ENCODE measurements at places on chromosomes 6 and 20.

DNA sequence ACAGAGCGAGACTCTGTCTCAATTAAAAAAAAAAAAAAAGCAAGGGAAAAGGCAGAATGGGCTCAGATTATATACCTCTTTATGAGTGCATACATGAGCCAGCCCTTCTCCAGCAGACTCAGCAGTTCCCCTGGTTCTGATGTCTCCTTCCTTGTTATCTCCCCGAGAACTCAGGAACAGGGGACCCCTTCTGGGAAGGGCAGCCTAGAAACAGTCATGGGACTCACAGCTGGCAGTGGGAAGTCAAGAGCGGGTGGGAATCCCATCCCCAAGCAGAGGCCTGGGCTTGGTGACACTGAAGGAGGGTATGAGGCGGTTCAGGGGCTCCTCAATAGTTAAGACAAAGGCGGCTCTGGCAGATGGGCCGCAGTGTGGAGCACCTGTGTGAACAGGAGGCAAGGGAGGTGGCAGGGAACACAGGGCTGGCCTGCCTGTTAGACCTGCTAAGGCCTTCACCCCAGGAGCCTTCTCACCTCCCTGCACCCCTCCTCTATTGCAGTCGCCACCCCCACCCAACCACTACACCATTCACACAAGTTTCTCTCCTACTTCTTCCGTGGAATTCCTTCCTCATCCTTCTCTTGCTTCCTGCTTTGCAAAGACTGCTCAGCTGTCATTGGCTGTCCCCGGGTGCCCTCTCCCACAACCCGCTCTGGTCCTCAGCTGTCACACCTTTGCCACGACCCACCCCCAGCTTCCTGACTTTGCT is 29.7 kb upstream of the MDFI start:
- no peak for DNase-seq

- no peak for DNase-seq
These were observed 53.4 kb downstream of the EYA2 start for GRCh38 chr20:46948081-46948480.

GRCh38 chr20:36854348-36855240 is 21.3 kb upstream of the TLDC2 start:
- peak; percentile 37 for DNase-seq

DNA sequence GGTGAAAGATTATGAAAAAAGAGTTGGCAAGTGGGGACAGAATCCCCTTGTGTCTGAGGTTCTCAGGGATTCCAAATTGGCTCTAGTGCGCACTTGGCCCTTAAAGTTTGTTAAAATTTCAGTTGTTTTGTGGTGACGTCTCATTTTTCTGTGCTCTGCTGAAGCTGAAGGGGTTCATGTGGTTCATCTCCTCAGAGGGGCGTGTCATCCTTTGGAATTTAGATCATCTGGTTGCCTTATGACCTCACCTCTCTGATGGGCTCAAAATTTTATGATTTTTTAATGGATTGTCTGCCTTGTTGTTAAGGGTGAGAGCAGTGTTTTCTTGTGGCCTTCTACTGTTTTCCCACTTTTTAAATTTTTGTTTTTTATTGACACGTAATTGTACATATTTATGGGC is 20.3 kb downstream of the CYB5R4 start:
- no peak for DNase-seq

DNA sequence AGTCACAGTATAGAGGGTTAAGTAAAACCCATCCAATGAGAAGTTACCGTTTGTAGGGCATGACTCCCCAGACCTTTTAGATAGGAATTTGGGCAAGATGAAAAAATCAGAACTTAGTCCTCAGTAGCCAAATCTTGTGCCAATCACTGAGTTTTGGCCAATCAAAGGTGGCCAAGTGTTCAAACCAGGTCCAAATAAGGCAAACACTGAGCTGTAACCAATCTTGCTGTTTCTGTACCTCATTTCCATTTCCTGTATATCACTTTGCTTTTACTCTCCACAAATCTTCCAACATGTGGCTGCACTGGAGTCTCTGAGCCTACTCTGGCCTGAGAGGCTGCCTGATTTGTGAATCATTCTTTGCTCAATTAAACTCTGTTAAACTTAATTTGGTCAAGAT is 81.8 kb upstream of the GPR6 start:
- no peak for DNase-seq

DNA sequence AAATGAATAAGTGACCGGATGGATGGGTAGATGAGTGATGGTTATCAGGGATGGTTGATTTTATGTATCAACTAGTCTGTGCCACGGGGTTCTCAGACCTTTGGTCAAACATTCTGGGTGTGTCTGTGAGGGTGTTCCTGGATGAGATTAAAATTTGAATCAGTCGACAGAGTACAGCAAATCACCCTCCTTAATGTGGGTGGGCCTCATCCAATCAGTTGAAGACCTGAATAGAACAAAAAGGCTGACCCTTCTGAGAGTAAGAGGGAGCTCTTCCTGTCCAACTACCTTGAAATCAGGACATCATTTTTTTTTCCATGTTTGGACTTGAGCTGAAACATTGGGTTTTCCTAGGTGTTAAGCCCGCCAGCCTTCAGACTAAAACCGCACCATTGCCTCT is 136.4 kb upstream of the ATXN1 start:
- DNase-seq: no peak

- no peak for DNase-seq
These were observed 68.3 kb downstream of the ADTRP start for GRCh38 chr6:11710311-11710761.

GRCh38 chr20:24895898-24896658 is 53.0 kb upstream of the CST7 start:
- no peak for DNase-seq

DNA sequence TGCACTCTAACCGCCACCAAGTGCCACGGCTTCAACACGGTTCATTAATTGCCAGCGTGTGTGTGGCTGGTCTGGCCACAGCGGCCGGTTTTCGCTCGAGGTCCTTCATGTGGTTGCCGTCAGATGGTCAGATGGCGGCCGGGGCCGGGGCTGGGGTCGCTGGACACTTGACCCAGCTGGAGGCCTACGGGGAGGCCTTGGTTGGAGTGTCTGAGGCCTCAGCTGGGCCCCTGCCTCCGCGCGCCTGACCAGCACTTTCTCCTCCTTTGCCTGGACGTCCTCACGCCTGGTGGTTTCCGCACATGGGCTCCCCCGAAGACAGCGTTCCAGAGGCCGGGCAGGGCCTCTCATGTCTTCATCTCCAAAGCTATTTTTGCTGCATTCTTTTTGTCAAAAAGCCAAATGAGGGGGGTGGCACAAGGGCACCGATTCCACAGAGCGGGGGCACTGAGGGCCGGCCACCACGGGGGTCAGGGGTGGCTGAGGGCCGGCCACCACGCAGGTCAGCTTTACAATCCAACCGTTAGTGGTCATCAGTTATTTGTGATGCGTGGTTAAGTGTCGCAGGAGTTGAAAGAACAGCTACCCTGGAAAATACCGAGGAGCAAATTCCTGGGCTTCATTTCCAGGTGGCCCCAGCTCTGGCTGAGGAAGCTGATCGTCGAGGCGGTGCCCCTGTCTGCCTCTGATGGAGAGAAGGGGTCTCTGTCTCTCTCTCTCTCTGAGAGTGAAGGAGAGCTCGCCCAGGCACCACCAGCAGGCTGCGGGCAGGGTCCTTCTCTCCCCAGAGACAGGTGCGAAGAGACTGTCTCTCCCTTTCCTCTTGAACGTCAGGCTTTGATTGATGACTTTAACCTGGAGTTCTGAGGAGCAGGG is 50.5 kb upstream of the FRMD1 start:
- DNase-seq: no peak

Data from upper lobe of left lung (tissue), 6 donors.